Globus pallidus (tissue), 1 donor: ENCODE measurements at places on chromosomes 7 and 10.
A peak's percentile ranks its signal among the peaks of the same experiment; 100 is the strongest.

- no peak for DNase-seq
Observed at GRCh38 chr10:99057936-99058690, 177.5 kb downstream of the HPSE2 start.

- DNase-seq = no peak
Observed at GRCh38 chr10:130339091-130339490, 202.9 kb downstream of the GLRX3 start.

- DNase-seq = no peak
Observed at GRCh38 chr7:132758986-132759385, 182.7 kb upstream of the PLXNA4 start.

- DNase-seq = peak; percentile 2
Observed at GRCh38 chr7:126856691-126857291, 395.9 kb downstream of the GRM8 start.

GRCh38 chr7:83301416-83301815 is 138.7 kb upstream of the PCLO start:
- DNase-seq = no peak

DNA sequence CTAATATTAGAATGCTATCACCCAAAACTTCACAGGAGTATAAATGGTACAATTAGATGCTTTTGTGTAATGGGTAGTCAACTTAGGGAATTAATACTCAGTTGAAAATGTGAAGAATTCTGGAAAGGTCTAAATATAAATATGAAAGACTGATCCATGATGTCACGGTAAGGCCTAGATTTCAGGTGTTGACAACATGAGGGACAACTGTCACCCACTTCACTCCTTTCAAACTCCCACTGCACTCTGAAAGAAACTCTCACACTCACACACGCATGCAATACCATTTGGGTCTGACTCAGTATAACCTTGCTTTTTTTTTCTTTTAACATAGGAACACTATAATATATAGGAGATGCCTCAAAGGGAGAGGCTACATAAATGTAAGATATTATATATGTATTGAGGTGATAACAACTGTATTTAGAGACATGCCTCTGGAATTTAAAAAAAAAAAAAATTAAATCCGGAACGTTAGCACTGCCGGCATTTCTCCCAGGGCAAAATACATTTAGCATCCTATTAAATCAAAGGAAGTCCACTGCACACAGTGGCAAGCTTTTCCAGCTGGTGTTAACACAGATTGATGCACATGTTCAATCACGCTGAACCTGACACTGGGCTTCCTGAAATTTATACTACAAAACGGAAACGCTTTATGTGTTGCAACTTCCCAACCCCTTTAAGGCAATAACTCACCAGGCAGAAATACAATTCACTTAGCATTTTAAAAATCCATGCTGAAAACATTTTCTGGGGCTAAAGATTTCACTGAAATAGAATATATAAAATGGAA is 74.9 kb downstream of the RSU1 start:
- DNase-seq = no peak

DNA sequence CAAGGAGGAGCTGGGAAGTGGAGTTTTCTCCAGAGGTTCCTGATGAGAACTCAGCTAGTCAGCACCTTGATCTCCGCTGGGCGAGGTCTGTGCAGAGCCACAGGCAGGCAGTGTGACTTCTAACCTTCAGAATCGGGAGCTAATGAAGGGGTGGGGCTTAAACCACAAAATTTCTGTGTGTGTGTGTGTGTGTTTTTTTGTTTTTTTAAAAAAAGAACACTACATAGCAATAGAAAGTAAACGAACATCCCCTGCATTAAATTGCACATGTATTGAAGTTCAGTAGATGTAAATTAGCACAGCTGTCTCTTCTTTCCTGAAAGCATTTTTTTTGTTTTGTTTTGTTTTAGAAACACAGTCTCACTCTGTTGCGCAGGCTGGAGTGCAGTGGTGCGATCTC is 46.2 kb downstream of the RBM17 start:
- DNase-seq = no peak

GRCh38 chr10:99339563-99340047 is 10.4 kb downstream of the CNNM1 start:
- DNase-seq = no peak
